NCI-H345 (cell line): ENCODE measurements at places on chromosomes 1 and 21.

DNA sequence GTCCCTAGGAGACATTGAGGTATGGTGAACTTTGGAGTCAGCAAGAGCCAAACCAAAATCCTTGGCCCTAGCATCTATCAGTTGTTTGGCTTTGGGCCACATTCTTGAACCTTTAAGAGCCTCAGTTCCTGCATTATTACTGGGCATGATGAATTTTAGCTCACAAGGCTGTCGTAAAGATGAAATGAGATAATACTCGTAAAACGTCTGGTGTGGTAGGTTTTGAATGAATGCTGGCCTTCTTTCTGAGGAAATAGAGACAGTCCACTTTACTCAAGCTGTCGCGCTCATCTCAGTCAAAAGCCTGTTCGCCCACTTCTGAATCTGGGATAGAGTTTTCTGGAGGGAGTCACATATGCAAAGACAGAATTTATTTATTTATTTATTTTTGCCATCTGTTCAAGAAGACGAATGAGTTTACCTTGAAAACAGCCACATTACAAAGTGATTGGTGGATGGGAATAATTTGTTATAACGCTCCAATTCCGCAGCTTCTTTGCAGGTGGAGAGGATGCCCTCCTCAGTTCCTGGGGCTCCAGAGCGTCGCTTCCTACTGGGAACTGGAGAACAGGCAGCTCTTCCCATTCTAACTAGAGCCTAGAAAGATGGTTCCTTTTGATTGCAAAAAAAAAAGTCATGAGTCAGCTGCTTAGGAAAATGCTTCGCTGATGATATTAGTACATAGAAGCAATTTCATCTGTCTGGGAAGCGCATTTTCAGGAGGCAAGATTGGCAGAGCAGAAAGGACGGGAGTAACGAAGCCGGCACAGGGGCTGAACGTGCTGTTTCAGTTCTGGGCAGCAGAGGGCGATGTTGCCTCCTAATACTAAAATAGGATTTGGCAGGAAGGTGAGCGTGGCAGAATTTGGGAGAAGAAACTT, 49.9 kb upstream of the CYP2J2 start:
- DNase-seq = peak; percentile 52

GRCh38 chr1:233909195-233909594, 4.7 kb downstream of the SLC35F3 start:
- DNase-seq = no peak

- no peak for DNase-seq
Observed at GRCh38 chr1:22273686-22274681, 131.1 kb upstream of the WNT4 start.

DNA sequence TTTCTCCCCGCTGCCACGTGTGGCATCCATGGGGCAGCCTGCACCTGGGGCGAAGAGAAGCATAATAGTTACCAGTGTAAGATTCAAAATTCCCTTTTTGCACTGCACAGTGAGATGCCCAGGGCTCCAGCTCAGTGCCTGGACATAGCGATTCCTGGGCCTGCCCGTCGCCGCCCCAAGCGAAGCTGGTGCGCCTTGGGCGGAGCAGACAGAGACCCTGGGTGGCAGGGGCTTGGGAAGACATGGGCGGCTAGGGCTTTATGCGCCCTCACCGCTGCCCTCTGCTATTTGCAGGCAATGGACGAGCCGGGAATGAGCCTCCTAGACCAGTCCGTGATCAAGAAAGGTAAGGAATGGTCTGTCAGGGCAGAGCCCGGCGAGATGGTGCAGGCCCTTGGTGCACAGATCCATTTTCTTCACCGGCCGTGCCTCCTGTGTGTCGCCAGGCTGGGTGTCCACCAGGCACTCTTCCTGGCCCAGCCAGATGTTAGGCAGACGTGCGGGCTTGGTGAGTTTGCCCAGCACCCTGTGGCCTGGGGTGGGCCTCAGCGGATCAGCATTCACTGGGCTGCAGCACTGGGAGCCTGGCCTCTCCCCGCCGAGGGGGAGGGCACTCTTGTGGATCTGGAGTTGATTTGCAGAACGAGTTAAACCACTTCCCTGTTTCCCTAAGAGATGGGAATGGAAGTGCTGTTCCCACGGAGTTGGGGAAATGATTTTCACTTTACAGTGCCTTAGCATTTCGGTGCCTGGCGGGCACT, 1.7 kb downstream of the TFAP2E start:
- DNase-seq = no peak

DNA sequence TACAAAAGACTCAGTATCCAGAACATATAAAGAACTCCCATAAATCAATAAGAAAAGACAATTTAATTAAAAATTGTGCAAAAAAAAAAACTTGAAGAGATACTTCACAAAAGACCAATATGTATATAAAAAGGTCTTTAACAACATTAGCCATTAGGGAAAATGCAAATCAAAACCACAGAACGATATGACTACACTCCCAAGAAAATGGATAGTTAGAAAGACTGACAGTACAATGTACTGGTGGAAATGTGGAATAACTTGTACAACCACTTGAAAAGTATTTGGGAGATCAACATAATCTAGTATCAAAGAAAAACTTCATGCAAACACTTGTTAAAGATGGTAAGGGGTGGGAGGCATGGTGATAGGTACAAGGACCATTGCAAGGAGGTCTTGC, 3.9 kb upstream of the CLCA1 start:
- no peak for DNase-seq

DNA sequence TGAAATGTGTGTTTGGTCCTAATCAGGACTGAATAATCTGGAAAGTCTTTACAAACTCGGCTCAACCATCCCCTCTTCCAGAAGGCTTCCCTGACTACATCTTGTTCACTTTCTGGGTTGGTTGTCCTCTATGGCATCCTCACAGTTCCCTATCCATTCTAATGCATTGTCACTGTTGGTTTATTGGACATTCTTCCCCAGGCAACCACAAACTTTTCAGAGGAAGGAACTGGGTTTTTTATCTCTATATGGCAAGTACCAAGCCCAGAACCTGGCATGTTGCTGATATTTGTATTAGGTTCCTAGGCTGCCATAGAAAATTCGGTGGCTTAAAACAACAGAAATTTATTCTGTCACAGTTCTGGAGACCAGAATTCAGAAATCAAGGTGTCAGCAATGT, 363.5 kb upstream of the ST6GALNAC5 start:
- no peak for DNase-seq

DNA sequence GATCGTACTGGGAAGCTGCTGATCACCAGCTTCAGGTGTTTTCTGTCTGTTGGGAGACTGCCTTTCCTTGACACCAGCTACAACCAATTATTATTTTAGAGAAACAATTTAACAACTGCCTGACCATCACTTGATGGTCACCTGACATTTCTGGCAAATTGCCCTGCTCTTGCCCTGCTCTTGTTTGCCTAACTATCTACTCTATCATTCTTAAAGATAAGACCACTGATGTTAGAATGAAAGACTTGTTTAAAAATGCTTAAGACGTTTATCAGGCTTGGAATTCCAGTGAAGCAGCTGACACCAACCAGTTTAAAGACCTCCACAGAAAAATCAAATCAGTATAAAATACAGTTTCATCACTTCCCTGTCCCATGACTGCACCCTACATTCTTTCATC, 423.3 kb upstream of the CAMK1G start:
- DNase-seq = no peak

DNA sequence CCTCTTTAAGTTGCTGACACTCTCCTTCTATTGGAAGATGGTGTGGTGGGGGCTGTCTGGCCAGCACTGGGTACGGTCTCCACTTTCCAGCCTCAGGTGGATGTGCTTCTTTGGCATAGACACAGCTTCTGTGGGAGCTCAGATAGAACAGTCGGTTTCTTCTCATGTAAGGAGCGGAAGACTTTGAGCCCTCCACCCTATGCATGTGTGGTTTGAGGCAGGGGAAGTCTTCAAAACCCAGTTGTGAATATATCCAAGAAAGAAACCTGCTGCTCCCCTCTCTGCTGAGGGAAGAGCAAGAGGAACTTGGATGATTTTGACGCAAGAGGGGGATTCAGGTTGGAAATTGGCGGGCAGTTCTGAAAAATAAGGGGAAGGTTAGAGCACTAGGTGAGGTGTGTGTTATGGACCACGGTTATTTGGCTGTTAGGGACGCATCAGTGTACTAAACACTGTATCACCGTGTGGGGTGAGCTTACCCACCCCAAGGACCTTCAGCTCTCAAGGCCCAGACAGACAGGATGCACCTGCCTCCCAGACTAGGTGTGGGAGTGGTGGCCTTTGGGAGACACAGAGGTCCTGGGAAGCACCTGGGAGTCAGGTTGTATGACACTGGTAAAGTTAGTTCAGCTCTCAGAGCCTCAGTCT, 36.2 kb downstream of the IL6R start:
- DNase-seq = no peak

DNA sequence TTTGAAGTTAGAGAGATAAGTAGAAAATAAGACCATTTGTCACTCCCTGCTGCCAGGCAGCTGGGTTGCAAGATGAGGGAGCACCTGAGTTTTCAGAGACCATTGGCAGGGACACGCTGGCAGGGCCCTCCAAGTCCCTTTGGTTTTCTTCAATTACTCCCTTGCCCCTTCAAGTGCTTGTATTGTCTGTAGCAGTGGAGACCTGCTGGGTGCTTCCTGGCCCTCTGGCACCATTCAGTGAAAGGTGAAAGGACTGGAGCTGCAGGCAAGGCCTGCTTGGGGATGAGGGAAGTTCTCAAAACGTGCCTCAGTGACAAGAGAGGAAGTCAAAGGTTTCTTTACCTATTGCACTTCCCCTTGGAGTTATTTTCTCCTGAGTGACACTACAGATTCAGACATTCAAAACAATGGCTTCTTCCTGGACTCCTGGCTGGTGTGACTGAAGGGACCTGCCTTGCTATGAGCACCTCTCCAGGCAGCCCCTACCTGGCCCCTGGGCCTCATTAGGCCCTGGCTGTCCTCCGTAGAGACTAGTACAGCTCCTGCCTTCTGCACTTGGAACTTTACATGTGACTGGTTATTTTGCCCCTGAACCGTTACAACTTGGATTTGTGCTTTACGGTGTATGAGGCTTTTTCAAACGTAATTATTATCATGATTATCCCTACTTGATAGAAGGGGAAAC, 100.1 kb downstream of the C1orf21 start:
- no peak for DNase-seq

DNA sequence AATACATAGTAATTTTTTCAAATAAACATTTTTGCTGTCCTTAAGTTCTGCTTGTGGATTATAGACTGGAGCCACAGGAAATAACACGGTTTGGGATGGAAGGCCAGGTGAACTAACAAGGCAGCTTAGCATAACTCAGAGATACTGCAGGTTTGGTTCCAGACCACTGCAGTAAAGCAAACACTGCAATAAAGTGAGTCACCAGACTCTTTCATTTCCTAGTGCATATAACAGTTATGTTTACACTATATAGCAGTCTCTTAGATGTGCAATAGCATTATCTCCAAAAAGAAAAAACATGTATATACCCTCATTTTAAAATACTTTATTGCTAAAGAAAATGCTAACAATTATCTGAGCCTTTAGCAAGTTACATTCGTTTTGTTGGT, 22.0 kb downstream of the LRRC42 start:
- DNase-seq = peak; percentile 6

DNA sequence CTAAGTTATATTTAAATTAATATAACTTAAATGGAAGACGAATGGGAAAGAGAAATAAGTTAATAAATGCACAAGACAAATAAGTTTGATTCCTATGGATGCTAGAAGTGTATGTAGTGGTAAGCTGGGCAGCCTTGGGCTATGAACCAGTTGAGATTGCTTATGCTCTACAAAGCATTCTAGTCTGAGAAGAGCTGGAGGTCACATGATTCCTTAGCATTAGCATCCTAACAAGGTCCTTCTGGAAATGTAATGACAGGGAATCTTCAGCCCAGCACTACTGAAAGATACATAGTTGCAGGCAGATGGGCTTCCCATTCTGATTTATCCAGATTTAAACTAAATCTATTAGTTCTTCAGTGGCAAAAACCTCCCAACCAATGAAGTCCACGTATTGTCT, 102.3 kb upstream of the ESRRG start:
- no peak for DNase-seq
